Hematopoietic multipotent progenitor cell (in vitro differentiated cells): ENCODE measurements at places on chromosomes 6 and 20.

DNA sequence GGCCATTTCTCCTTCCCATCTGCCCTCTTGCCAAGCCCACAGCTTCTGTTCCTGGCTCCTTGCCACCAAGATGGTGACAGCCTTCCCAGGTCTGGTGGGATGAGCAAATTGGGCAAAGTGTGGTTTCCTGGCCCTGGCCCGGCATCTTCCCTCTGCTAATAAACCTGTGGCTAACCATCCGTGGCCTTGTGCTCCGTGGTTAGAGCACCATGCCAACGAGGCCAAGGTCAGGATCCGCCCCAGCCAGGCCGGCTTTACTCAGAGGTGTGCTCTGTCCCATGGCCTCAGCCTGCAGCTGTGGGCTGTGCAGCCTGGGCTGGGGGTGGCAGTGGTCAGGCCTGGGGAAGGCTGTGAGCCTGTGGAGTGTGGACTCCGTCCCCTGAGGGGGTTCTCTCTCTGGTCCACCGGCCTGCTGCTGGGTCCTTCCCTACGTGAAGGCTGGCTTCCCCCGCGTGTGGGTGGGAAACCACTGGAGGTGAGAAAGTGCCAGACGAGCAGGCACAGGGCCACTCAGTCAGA is 117.4 kb downstream of the VEGFA start:
- peak; percentile 22 for DNase-seq

- peak; percentile 63 for DNase-seq
Observed at GRCh38 chr6:6596529-6597328, 8.2 kb downstream of the LY86 start.

DNA sequence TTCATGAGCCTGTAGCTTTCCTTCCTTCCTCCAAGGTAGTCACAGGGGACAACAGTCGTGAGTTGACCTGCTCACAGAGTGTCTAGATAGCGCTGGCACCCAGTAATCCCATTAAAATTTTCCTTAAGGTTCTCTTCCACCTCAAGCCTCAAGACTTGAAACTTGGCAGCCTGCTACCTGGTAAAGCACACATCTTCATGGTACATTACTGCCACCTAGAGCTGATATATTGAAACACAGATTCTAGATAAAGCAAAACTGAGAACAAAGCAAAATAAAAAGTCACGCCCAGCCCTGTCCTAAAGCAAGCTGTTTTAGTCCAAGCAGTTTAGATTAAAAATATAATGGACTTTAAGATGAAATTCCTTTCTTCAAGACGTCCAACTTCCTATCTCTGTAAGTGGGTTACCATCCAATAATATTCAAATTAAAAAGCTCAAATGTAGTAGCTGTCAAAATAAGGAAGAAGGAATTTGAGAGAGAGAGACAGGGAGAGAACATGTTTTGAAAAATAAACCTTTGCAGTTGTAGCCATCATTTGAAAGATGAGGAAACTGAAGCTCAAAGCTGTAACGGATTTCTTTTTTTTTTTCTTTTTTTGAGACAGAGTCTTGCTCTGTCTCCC is 50.7 kb upstream of the CD83 start:
- peak; percentile 53 for DNase-seq

GRCh38 chr6:127538750-127539264 is 19.7 kb upstream of the MTCL3 start:
- no peak for DNase-seq
